Brain pericyte (primary cell): ENCODE measurements at places on chromosomes 12 and 14.

DNA sequence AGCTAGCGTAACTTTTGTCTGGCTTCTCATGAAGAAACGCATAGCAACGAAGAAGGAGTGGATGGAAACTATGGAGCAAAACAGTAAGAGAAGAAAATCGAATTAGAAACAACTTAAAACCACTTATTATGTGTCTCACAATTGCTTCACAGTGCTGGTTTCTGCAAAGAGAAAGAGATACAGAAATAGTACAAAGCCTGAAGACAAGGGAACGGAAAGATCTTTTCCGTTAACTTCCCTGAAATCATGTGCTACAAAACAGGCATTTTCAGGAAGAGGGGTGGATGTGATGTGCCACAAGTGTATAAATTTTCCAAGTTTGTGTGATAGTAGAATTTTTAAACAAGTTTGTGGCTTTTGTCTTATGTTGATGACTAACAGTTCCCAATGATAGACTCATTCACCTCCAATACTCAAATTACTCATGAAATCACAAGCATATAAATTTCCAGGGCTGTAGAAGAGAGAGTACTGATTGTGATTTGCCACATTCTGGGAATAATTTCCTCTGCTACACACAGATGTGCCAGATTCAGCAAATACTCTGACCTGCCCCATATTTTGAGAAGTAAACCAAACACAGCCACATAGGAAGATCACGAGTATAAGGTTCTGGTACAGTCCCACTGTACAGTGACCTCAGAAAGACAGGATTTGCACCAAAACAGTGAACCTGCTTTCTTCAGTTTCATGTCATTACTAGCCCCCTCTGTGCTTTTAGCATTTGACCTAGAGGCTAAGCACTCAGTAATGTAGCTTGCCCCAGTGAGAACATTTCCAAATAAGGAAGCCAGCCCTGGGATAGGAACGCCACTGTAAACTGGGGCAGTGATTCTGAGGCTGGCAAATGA, 41.4 kb upstream of the PPFIA2 start:
- no peak for DNase-seq

DNA sequence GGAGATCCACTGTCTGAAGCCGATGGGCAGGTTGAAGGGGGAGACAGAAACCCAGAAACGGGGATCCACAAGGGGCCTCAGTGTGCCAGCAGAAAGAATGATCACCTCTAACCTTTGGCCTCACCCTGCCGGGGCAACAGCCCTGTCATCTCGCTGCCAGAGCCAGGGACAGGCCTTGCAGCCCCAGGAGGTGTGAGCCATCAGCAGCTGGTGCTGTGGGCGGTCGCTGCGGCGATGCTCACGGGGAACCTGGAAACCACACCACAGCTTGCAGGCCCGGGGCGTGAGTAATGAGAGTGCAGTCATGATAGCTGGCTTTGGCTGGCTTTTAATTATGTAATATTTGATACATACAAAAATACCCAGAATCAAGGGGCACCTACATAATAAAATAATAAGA, 4.7 kb upstream of the TTC7B start:
- no peak for DNase-seq

- DNase-seq: no peak
Observed at GRCh38 chr12:128190614-128191013, 76.4 kb upstream of the TMEM132C start.

DNA sequence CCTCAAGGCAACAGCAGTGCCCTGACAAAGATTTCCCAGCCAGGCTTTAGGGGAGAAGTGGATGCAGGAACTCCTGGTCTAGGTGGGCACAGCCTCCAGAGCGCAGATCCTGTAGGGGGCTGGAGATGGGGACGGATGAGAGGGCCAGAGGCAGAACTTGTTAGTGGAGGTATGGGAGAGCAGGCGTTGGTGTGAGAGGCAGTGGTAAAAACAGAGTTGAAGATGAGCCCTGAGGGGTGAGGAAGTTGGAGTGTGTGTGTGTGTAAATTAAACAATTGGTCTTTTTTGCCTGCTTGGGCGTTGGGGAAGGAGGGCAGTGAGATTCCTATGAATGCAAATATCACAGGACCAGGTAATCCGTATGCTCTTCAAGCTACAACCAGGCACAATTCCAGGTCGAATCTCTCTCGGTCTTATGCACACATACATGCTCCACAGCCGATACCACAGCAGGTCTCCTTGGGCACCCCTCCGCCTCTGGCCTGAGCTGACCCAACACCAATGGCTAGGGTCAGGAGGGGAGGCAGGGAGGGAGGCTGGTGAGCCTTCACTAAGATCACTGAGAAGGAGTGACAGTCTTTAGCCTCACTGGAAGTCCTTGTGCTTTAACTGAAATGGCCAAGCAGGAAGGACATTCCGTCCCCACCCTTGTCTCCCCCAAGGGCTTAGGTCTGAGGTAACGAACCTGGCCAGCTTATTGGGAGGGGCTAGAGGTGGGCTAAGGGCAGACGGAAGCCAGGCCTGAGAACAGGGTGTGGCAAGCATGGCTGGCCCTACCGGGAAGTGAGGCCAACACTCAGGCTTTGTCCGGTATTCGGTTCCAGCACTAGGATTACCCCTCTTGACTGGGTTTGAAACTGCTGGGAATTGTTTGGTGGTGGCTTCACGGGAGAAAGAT, 1.5 kb upstream of the KRT7 start:
- DNase-seq: no peak

GRCh38 chr14:46344327-46344937, 307.1 kb downstream of the RPL10L start:
- no peak for DNase-seq

GRCh38 chr14:104576970-104577332, 2.6 kb upstream of the C14orf180 start:
- DNase-seq: no peak

GRCh38 chr12:13390381-13390861, 193.9 kb downstream of the EMP1 start:
- DNase-seq: no peak

- no peak for DNase-seq
Observed at GRCh38 chr14:53231171-53231570, 78.0 kb upstream of the DDHD1 start.

- no peak for DNase-seq
Observed at GRCh38 chr12:103140286-103140685, 182.8 kb downstream of the ASCL1 start.

- no peak for DNase-seq
Observed at GRCh38 chr14:47674543-47675465, 601 bp downstream of the MDGA2 start.

DNA sequence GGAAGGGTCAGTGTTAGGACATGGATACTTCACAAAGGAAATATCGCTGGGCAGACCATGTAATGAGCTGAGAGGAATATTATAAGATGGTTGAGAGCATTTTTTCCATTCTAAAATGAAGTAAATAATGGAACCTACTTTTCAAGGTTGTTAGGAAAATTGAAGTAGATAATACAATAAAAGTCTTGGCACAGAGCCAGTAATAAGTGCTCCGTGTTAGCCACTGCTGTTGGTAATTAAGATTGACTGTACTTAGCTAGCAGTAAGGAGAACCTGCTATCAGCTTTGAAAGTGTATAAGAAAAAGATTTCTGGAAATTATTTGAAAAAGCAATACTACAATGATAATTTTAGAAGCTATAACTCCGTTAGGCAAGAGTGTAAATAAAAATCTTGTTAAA, 77.6 kb downstream of the SCAF11 start:
- DNase-seq: no peak

DNA sequence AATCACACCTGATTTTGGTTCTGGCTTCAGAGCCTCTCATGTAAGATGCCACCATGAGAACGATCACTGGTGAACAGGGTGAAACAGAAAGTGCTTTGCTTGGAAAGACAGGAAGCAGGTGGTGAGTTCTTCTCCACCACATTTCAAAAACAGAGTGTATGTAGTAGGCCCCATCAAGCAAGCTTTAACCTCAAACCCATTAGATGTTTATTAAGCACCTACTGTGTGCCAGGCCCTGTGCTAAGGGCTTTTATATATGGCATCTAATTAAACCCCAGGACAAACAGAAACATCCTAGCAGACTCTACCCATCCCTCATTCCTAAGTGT, 47.8 kb upstream of the MED13L start:
- DNase-seq: no peak

GRCh38 chr14:65986041-65986440, 500.1 kb upstream of the CCDC196 start:
- no peak for DNase-seq

DNA sequence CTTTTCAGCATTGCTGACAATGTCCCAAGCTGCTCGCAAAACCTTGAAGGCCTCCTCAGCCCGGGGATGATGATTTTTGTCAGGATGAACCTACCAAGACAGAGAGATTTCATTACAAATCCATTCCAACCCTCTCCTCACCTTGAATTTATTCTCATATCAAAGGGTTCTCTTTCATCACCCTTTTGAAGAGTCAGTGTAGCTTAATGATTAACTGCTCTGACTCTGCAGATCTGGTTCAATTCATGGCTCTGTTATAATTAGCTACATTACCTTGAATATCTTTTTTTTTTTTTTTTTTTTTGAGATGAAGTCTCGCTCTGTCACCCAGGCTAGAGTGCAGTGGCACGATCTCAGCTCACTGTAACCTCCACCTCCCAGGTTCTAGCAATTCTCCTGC, 5.6 kb downstream of the ORMDL2 start:
- no peak for DNase-seq

DNA sequence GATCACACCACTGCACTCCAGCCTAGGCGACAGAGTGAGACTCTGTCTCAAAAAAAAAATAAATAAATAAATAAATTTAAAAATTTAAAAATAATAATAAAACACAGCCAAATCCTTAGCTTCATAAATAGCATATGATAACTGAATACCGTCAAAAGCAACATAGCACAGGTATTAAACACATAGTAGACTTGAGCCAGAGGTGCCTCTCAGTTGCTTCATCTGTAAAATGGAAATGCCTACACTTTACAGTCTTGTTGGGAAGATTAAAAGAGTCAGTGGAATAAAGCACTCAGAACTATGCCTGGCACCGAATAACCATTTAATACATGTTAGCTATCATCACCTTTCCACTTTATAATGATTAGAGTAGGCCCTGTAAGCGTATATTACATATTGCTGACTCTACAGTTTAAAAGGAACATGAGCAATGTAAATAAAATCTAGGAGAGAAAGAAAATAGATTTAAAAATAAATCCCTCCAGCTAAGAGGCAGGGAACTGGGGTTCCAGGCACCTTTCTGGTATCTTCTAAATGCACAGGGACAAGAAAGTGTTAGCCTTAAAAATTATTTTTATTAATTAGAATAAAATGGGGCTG, 7.8 kb upstream of the DCAF11 start:
- no peak for DNase-seq

DNA sequence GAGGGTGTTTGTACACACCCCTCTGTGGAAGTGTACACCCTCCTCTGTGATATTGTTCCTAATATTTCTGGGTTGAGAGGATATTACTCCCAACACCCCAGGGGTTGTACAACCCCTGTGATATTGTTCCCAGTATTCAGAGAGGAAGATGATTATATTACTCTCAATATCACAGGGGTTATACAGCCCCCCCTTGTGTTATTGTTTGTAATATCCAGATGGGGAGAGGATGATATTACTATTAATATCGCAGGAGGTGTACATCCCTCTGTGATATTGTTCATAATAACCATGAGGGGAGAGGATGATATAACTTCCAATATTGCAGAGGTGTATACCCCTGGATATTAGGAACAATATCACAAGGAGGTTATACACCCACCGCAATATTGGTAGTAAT, 566.1 kb upstream of the MIS18BP1 start:
- DNase-seq: no peak

- no peak for DNase-seq
Observed at GRCh38 chr14:100213587-100213955, 25.4 kb upstream of the YY1 start.

DNA sequence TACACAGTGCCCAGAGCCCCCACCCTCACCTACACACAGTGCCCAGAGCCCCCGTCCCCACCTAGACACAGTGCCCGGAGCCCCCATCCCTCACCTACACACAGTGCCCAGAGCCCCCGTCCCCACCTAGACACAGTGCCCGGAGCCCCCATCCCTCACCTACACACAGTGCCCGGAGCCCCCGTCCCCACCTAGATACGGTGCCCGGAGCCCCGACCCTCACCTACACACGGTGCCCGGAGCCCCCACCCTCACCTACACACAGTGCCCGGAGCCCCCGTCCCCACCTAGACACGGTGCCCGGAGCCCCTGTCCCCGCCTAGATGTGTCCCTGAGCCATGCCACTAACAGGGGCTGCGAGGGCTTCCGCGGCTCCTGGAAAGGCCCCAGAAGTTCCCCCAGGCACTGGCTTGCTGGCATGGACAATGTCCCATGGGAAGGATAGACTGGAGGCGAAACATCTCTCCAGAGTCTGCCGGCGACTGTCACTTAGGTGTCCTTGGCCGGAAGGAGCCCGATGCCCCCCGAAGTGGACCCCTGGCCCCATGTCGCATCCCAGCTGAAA, 146.0 kb downstream of the PIWIL1 start:
- no peak for DNase-seq

GRCh38 chr14:52319919-52320318, 5.8 kb downstream of the PTGER2 start:
- DNase-seq: no peak

DNA sequence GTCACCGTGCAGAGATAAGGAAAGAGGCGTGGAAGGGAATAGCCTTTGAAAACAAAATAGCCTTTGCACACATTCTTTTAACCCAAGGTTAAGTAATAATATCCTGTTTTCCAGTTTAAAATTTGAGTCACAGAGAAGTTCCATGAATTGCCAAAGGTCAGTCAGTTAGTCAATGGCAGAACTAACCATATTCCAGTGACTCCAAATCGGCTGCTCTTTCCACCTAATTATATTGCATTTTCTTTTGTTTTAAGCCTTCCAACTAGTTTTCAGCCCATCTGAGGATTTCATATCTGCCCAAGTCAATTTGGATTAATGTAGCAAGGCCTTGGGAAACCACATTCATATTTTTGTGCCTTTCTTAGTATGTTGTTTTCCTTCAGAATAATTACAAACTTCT, 373.0 kb downstream of the CCDC91 start:
- DNase-seq: no peak
